Stimulated activated CD4-positive, alpha-beta T cell treated with anti-CD3 and anti-CD28 coated beads, Interleukin-1b, Interleukin-23, amount 100 ng/mL, for 24 hours (primary cell): ENCODE measurements at places on chromosomes 3 and 15.

DNA sequence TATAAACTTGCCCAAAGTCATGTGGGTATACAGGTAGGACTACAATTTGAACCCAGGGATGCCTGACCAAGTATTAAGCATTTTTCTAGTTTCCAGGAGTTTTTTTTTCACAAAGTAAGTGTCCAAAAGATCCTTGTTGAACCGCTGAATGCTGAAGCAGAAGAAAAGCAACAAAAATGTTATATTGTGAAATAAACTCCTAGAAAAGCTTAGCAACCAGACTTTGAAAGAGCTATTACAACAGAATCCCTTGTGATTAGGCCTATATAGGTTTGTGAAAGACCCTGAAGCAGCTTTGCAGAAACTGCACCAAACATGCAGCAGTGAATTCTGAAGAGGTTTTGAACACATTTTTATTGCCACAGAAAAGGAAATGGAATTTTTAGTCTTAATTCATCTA, 236.8 kb downstream of the TUSC7 start:
- DNase-seq: no peak

- DNase-seq: no peak
Observed at GRCh38 chr3:28124882-28125281, 116.5 kb upstream of the CMC1 start.

GRCh38 chr3:32045091-32045915, 61.1 kb upstream of the GPD1L start:
- no peak for DNase-seq

- no peak for DNase-seq
Observed at GRCh38 chr15:58361273-58361759, 70.5 kb upstream of the LIPC start.

DNA sequence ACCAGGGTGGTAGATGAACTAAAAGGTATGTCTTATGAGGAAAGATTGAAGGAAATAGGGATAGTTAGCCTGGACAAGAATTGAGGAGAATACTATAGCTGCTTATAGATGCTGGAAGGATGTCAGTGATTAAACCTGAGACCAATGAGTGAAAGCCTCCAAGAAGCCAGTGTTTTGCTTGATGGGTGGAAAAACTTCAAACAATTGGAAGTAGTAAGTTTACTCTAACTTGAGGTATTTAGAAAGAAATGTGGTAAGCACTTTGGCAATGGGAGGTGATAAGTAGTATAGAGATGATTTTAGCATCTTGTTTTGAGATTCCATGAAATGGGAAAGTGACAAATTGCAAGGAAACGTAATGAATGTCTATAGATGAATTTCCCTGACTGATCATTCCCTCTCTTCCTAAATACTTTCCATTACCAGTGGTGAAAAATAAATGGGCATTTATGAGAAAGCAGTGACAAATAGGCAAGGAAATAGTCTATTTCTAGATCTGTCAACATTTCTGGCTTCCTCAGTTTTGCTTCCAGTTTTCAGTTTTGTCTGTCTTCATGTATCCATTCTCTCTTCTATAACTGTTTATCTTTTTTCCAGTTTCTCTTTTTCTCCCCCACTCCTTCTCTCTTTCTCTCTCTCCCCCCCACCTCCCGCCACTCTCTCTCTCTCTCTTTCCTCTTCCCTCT, 19.2 kb downstream of the SLC15A2 start:
- no peak for DNase-seq

- no peak for DNase-seq
Observed at GRCh38 chr3:53169045-53169831, 8.2 kb downstream of the PRKCD start.

GRCh38 chr3:63576846-63577245, 75.6 kb upstream of the SNTN start:
- no peak for DNase-seq

GRCh38 chr3:40312661-40313226, 3.2 kb downstream of the EIF1B start:
- DNase-seq: no peak

- DNase-seq: no peak
Observed at GRCh38 chr15:22878103-22878502, 39.6 kb downstream of the NIPA2 start.

DNA sequence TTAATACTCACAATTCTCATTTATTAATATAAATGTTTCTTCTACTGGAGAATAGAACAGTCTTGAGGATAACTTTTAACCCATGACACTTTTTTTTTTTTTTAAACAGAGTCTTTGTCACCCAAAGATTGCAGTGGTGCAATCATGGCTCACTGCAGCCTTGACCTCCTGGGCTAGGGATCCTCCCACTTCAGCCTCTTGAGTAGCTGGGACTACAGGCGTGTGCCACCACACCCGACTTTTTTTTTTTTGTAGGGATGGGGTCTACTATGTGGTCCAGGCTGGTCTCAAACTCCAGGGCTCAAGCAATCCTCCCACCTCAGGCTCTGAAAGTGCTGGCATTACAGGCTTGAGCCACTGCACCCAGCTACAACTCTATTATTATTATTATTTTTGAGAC, 34.5 kb downstream of the PIK3CB start:
- DNase-seq: no peak

DNA sequence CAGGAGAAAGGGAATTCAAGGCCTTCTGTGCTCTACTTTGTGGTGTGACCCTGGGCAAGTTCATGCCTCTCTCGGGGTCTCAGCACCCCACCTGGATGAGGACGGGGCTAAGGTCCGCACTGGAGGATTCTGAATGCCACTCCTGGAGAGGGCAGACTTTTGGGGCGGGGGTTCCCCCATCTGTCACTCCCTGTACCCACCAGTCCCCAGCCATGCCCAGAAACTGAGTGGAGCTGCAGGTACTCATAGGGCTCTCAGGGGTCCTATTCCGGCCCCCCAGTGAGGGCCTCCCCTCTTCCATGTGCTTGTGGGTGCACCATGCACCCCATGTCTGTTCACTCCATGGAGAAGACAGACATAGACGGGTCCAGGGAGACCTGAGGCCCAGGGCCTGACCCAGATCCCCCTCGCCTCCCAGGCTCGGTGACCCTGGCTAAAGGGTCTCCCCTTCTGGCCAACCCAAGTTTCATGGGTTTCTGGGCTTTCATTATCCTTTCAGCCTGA, 26.0 kb downstream of the ACSBG1 start:
- no peak for DNase-seq

DNA sequence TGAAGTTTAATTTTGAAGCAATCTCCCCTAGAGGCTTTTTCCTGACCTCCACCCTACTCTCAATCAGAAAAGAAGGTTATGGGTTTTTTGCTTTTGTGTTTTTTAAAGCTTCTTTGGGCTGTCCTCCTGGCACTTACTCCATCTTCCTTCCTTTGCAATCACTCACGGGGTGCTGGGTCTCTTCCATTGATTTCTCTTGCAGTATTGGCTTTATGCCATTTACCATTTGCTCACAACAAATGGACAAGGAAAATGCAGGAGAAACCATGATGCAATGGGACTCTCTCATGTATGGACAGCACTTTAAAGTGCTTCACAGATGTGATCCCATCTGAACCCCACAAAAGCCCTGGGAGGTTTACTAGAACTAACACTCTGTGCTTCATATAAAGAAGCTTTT, 57.5 kb downstream of the SST start:
- DNase-seq: no peak

DNA sequence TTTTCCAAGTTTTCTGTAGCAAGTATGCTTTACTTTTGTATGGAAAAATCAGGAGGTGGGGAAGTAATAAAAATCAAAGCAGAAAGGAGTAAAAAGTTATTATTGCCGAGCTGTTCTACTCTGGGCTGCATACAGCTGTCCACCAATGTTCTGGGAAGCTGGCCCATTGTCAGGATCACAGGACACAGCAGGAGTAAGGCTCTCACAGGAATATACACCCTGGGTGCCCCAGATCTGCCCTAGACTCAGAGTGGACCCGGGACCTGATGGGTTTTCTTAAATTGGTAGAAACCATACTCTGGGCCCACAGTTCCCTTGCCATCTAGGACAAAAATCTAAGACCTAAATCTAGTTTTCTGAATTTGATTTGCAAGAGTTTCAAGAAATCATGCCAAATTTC, 60.4 kb downstream of the TNIK start:
- no peak for DNase-seq

GRCh38 chr3:31219131-31219843, 313.4 kb upstream of the STT3B start:
- DNase-seq: no peak

- no peak for DNase-seq
Observed at GRCh38 chr15:42313463-42313862, 40.2 kb upstream of the TMEM87A start.

DNA sequence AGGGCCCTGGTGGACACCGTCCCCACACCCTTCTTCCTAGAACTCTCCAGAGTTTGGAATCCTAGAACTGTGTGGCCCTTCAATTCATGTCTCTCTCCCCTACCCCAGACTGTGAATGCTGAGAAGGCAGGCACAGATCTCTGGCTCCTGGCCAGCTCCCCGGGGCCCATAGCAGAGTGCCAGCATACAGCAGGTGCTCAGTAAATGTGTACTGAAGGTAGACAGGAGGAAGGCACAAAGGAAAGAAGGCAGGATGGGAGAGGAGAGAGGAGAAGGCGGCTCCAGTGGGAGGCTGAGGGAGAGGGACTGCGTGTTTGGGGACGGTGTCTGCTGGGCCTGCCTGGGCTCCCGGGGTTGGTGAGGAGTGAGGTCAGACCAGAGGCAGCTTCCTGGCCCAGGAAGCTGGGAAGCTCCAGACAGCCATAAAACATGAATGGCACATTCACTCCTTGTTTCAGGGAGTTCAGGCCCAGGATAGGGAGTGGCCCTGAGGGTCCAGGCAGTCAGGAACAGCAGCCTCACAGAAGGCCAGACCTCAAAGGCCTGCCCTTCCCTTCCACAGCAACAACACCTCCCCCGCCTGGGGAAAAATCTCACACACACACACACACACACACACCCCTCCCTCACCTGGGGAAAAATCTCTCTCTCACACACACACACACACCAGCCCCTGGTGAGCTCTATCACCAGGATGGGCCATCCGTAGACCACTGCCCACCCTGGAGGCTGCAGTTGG, 137.1 kb upstream of the PRR20G start:
- no peak for DNase-seq

GRCh38 chr3:487614-488013, 291.1 kb downstream of the CHL1 start:
- DNase-seq: no peak

DNA sequence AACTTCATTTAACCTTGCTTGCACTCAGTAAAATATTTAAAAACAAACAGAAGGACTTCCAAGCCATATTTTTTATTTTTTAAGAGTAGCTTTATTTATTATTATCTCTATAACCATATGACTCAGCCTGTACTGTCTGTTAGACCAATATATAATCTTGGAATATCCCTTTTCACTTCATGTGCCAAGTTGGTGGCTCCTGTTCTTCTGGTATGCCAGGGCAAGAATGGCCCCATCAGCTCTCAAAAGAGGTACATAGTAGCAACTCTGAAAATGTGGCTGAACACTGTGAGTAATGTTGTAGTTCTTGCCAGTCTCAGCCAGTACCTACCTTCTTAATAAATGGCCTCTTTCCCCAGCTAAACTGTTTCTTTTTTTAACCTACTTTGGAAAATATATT, 257.0 kb upstream of the UBE2E1 start:
- no peak for DNase-seq

DNA sequence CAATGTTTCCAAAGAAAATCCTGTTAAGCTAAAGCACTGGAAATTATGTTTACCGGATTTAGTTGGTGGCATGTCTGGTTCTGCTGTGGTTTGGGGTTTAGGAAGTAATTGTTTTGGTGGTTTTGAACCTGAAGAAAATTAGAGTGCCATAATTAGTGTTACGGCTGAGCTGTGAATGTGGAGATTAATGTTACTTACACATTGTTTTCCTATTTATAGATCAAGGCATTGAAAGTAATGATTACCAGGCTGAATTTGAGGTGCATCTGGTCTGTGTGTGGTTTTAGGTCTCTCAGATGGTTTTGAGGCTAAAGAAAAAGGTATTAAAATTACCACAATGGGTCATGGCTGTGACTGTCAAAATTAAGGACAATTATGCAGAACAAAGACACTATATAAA, 128.9 kb downstream of the TFG start:
- DNase-seq: no peak

GRCh38 chr3:188126276-188126675, 27.7 kb upstream of the LPP start:
- DNase-seq: no peak

DNA sequence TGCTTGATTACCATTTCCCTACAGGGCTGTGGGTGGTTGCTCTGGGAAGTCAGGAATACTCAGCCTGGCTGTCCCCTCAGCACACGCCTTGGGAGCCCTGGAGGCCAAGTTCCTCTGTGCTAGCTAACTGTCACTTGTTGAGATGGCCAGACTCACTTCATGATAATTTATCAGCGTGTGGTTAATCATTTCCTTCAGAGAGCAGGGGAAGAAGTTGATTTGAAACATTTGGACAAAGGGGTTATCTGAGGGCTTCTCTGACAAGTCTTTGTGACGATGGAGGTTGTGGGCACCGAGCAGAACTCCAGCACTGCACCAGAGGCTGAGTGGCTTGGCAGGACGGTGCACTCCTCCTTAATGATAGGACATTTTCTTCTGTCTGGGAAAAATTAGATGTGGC, 61.9 kb downstream of the WHAMM start:
- DNase-seq: no peak

DNA sequence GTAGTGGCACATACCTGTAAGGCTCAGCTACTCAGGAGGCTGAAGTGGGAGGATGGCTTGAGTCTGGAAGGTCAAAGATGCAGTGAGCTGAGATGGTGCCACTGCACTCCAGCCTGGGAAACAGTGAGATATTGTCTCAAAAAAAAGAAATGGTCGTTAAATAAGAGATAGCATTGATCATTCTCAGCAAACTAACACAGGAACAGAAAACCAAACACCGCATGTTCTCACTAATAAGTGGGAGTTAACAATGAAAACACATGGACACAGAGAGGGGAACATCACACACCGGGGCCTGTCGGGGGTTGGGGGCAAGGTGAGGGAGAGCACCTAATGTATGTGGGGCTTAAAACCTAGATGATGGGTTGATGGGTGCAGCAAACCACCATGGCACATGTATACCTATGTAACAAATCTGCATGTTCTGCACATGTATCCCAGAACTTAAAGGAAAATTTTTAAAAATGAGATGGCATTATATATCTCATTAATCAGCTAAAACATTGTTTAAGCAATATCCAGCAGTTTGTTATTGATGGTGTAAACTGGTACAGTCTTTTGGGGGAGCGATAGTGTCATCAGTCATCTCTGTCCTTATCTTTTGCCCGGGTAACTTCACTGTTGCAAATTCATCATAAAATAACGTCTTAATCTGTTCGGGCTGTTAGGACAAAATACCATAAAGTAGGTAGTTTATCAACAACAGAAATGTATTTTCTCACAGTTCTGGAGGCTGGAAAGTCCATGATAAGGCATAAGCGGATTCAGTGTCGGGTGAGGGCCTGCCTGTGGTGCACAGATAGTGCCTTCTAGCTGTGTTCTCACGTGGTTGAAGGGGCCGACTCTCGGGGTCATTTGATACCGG, 1.7 kb upstream of the MAN2A2 start:
- DNase-seq: no peak

- DNase-seq: no peak
Observed at GRCh38 chr3:187146389-187146788, 7.1 kb upstream of the RPL39L start.

- DNase-seq: peak; percentile 31
Observed at GRCh38 chr3:136751316-136752171, 634 bp downstream of the STAG1 start.

GRCh38 chr3:126121074-126121473, 37.1 kb upstream of the SLC41A3 start:
- no peak for DNase-seq
